ENCODE measurements at places on chromosomes 12 and 14.

- peak; percentile 83 for DNase-seq
These were observed 4.0 kb upstream of the TESPA1 start for GRCh38 chr12:54988402-54989054.

GRCh38 chr14:102344485-102344884 lies 18.2 kb downstream of the CINP start:
- DNase-seq, result no peak

GRCh38 chr14:65237023-65237814 lies 134.9 kb upstream of the MAX start:
- DNase-seq, result no peak

- DNase-seq, result no peak
These were observed 118.6 kb upstream of the CCDC175 start for GRCh38 chr14:59695198-59695597.

DNA sequence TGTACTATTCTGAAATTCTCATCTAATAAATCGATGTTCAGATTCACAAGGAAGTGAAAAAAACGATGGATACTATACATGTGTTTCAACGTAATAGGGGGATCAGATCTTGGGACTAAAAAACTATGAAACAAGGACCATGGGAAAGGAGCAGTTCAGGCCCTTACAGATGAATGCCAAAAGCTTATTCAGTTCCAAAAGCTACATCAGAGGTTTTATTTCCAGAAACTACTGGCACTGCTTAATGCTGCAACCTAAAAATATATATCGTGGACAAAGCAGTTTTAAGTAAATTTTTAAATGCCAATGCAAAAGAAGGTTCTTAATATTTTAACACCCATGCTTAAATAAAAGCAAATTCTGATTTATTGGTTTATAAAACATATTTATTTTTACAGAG lies 38.5 kb downstream of the LRIG3 start:
- no peak for DNase-seq

DNA sequence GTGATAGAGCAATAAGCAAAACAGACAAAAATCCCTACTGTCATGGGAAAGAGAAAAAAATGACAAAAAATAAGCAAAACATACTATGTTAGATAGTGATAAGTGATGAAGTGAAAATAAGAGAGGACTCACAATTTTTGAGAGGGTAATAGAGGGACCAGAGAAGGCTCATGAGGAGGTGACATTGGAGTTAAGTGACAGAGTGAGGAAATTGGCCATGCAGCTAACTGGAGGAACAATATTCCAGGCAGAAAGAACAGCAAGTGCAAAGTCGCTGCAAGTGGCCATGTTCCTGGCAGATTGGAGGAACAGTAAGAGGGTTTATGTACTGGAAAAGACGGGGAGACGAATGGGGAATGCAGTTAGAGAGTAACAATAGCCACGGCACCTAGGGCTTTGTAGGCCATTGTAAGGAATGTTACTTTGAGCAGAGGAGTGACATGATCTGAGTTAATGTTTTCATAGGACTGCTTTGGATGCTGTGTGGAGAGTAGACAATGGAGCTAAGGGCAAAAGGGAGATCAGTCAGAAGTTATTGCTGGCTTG lies 1.4 kb upstream of the SAV1 start:
- DNase-seq, result no peak

DNA sequence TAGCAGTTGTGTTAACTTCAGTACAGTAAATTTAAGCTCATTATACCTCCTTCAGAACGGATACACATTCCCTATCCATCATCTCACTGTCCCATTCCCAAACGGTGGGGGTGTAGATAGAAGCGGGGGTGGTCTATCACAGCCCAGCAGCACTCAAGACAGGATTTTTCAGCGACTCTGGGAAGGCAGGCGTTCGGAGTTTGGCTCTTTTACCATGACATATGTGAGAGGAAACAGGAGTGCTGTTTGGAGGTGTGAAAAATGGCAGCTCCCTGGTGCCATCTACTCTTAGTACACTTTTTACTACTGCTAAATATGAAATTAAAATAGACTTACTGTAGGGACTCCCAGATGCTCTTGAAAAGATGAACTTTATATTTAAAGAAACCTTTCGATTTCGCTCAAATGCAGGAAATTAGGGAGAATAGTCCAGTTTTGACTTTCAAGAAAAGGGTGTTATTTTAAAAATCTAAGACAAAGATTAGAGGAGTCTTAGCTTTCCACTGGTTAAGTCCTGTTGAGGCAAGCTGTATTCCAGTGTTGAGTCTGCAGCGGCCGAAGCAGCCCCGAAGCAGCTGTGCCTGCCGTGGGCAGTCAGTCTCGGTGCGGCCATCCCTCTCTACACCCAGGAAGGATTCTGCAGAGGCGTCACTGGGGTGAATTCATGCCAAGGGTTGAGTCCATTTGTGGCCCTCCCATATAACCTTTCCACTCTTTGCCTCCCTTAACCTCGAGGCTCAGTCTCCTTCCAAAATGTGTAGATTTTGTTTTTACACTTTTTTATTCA lies 42.1 kb downstream of the KCNMB4 start:
- no peak for DNase-seq

GRCh38 chr14:74401504-74402241 lies 24.3 kb downstream of the SYNDIG1L start:
- no peak for DNase-seq

- DNase-seq, result no peak
These were observed 63.2 kb downstream of the TSPAN11 start for GRCh38 chr12:30989754-30990153.

GRCh38 chr12:52498946-52499345 lies 5.9 kb upstream of the KRT6A start:
- no peak for DNase-seq

- peak; percentile 5 for DNase-seq
These were observed 2.4 kb upstream of the RXYLT1 start for GRCh38 chr12:63777340-63777739.

DNA sequence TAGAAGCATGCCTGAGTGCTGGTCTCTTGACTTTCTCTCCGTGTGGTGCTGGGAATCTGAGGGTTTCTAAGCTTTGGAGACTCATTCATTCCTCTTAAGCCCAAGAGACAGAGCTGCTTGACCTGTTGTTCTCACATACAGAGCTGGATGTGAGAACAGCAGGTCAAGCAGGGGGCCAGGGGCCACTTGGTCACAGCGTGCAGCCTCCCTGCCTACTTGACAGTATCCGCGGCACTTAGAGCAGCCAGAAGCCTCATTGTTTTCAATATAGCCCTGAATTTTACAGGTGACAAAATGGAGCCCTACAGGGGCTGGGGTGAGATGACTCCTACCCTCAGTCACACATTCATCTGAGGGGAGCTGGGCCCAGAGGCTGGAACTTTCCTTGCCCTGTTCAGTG lies 88.9 kb downstream of the ESRRB start:
- no peak for DNase-seq

Measured in NCI-H446 treated with DMSO at 0.1 percent for 48 hours (cell line).